ENCODE measurements at places on chromosomes 7 and 10.
A peak's percentile ranks its signal among the peaks of the same experiment; 100 is the strongest.

DNA sequence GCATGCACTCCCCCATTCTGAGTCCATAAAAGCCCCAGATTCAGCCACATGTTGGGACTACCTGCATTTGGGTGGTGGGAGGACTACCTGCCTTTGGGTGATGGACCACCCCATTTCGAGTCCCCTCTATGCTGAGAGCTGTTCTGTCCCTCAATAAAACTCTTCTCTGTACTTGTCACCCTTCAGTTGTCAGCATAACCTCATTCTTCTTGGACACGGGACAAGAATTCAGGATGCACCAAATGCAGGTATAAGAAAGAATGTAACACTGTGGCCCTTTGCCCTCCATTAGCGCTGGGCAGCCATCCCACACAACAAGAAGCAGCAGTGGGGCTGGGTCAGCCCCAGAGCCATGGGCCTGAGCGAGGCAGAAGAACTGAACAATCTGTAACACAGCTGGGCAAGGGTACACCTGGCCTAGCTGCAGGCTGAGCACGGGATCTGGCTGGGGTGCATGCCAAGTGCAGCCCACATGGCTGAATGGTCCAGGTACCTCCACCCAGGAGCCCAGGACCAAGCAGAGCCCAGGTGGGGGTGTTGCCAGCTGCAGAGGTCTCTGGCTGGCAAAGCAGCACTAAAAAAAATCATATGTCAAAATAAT, 1344.3 kb upstream of the LRRTM3 start:
- no peak for DNase-seq

DNA sequence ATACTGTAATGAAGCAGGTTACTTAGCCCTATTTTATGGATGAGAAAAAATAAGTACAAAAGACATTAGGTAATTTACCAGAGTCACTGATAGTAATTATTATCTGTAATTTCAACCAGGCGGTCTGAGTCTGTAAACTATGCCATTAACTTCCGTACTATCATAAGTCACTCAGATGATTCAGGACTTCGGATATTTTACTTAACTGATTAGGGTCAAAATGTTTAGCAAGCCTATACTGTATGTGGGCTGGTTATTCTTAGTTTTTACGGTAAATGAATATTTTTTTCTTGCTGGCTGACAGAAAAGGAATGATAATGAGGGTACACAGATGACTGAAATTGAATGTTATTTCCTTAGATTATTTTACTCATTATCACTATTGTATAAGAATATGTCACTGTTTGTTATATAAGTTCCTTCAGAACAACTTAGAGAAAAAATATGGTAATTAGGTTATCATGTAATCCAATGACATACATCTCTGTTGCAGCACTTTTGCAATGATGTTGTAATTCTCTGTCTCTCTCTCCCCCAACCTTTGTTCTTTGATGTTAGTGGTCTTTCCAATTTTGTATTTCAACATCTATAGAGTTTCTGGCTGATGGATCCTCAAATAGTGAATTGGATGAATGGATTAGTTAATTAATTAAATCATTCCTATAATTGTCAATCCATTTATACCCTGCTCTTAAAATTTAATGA, 165.6 kb downstream of the ZEB1 start:
- DNase-seq = no peak

DNA sequence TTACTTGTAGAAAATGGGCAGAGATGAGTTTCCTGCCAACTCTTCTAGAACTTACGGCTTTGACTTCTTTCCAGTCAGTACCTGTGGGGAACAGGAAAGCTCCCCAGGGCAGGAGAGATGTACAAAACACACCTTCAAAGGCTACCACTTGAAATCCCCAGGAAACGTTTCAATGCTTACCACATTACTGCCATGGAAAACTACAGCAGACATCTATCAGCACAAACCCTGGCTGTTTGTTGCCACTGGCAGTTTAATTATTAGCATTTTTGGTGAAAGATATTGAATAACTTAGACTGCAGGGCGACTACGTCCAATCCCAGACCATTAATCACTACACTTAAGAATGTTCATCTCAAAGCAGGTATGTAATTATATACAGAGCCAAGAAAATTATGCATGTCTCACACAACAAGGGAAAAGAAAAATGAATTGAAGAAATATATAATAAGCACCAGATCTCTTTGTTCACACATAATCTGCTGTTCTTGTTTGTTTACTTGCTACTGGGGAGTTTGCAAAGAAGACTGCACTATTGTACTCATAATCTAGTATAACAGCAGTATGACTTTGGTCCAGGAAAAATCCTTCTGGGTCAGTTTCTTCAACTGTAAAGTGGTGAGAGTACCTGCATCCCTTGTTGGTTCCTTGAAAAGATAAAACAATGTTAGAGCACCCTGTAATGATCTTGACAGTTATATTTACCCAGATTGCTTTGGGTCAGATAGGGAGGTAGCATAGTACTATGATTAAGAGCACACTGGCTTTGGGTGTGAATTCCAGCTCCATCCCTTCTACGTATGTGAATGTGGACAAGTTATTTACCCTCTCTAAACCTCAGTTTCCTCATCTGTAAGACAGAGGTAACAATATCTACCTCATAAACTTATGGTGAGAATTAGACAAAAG, 138.3 kb downstream of the DOCK4 start:
- DNase-seq = no peak

DNA sequence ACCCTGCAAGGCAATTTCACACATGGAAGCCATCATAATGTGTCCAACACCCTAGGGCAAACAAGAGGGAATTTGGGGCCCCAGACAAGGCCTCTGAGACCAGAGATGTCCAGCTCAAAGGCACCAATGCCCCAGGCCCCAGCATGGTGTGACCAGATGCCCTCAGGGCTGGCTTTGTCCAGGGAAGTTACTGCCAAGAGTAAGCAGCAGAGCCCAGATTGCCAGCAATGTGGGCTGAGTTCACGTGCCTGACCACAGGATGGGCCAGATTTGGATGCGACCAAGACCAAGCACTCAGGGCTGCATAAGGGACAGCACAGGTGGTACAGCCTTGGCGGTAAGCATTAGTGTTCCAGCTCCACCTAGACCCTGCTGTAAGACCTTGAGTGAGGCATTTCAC, 12.7 kb downstream of the MYOF start:
- no peak for DNase-seq

DNA sequence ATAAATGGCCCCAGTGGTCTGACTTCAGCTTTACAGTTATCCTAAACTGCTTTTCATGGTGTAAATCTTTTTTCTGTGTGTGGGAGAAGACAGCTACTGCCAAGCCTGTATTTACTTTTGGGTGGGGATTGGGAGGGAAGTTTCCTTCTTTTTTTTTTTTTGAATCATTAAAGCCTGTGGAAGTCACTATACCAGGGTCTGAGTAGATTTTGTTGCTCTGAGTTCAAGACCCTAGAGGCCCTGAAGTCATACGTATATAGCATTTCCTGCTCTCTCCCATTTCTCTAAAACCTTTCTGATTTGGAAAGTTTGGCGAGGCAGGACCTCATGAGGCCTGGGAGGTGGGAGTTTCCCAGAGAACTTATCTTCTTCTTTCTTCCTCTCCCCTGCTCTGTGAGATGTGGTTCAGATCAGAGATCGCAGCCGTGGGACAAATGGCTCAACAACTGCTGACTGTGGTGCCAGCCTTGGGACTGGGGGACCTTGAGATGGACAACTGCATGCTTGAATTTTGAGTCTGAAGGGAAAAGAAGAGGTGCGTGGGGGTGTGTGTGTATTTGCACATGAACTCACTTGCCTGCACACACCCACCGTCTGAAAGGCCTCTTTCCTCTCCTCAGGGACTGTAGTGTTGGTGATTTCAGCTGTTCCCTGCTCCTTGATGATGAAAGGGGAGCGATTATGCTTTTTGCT, 18.1 kb downstream of the LRMDA start:
- DNase-seq = no peak

- no peak for DNase-seq
Observed at GRCh38 chr10:96614515-96614914, 27.7 kb upstream of the TM9SF3 start.

DNA sequence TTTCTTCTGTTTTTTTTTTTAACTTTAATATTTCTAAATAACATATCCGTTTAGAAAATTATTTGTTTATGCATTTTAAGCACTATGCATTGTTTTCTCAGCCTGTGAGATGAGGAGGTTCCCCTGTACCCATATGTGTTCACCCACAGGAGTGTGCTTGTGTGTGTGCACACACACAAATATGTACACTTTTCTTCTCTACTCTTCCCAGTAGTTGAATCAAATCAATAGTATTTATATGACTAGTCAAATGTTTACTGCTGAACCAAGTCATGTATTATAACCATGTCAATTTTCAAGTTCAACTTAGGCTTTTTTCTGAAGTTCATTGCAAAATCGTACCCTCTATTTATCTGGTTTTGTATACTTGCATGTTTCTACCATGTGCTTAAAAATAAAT, 37.3 kb downstream of the HDAC9 start:
- DNase-seq = no peak

- DNase-seq = no peak
Observed at GRCh38 chr7:7795203-7795602, 76.8 kb upstream of the RPA3 start.

GRCh38 chr7:4079366-4079765, 602.7 kb upstream of the FOXK1 start:
- DNase-seq = no peak

DNA sequence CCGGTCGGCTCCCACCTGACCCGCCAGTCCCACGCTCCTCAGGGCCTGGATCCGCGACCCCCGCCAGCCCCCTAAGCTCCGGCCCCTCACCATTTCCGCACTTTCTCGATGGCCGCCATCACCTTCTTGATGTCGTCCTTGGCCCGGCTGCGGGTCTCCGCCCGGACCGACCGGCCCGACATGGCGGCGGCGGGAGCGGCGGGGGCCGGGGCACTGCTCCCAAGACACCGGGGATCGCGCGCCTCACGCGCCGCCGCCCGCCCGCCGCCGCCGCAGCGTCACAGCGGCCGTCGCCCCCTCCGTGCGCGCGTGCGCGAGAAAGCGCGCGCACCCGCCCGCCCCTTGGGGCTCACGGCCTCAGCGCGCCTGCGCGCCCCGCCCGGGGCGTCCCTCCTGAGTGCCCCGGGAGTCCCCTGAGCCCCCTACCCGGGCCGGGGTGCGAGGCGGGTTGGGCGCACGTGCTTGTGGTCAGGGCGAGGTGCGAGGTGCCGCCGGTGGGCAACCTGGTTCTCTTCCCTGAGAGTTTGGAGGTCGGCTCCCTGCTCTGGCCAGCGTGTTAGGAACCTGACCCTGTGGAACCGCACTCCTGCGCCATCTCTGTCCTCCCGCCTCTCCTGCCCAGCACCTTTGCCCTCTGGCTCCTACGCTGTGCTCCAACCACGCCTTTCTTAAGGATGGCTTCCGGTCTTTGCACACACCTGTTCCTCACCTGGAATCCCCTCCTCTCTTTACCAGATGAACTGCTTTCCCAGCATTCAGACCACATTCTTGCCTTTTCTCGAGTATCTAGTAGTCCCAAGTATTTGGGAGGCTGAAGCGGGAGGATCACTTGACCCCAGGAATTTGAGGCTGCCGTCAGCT, at the start of gene BCL7B:
BCL7B (minus strand) TSS at position 294 of the 861 bp plus-strand sequence; CDS start at position 182, 112 bp downstream.
- peak; percentile 30 for DNase-seq

Data from stimulated activated CD8-positive, alpha-beta memory T cell treated with anti-CD3 and anti-CD28 coated beads, Interleukin-4, amount 100 ng/mL, for 4 hours (primary cell).